ENCODE measurements at places on chromosomes 4 and X.

DNA sequence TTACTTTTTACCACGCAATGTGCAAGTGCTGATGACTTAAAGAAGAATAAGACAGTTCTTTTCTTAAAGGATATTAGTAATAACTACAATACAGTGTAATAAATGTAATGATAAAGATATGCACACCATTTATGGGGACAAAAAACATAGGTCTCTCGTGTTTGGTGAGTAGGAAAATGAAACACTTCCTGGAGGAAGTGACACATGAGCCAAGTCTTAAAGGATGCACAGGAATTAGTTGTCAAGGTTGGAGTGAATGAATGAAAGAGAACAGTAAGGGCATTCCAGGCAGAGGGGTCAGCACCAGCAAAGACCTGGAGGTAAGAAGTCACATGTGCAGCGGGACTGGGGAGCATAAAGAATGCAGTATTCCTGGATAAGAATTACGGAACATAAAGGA is 112.7 kb downstream of the SH3RF1 start:
- no peak for DNase-seq

DNA sequence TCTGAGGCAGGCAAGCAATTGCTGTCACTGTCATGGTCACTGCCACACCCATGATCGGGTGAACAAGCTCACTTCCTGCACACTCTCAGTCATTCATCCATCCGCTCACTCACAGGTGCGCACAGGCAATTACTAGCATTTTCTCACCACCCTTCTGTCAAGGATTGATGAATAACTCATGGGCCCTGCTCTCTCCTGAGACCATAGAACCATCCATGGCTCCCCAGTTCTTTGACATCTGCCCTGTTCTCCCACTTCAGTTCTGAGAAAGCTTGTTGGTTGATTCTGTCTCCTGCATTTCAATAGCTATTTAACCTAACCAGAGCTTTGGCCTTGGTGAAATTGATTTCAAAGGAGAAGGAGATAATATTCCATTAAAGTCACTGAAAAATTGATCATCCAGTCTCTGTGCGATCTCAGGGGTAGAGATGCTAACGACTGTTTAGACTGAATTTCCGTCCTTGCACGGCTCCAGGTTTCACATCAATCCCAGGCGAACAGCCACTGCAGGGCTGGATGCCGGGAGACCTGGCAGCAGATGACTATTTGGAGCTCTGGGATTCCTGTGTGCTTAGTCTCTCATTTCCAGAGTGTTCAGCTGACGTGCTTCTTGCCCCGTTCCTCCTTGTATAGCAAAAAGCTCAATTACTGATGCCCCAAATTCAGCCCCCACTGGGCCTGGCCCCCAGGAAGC is 36.9 kb upstream of the ADRA2C start:
- DNase-seq, result peak; percentile 59

GRCh38 chr4:33649015-33649414 is 2595.3 kb downstream of the ARAP2 start:
- DNase-seq, result peak; percentile 41

DNA sequence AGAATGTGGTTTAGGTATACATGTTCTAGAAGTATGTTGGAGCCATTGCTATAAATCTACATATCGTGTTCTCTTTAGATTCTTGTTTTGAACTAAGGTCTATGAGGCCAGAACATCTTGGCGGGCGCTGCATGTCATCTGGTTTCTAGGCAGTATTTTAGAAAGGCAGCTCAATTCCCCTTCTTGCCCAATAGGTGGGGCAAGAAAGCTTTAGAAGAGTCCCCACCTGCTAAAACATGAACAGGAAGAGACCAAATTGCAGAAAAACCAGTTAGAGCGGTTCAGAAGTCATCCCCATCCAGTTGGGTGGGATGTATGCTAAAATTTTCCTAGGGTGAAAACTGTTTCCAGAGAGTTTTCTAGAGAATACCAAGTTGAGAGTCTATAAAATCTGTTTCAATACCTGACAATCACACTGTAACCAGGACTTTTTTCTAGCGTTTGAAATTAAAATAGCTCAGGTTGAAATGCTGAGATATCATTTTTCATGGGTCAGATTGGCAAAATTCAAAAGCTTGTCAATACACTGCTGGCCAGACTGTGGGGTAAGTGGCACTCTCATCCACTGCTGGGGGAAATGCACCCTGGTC is 17.5 kb upstream of the SH3KBP1 start:
- peak; percentile 41 for DNase-seq

DNA sequence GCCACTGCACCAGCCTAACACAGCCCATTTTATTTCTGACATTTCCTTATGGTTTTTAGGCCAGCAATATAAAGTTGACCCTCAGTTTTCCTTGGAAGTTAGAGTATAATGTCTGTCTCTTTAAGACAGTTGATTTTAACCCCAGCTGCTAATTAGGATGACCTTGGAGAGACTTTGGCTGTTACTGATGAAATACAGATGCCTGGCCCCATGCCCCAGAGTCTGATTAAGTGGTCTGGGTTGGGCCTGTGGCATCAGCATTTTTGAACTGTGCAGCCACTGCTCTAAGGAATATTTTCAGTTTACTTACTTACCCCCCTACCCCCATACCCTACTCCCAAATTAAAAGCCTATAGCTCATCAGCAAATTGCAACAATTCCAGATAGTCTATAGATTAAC is 85.8 kb downstream of the DCLK2 start:
- DNase-seq, result no peak

- DNase-seq, result no peak
Measured at GRCh38 chr4:147862043-147862692, 130.3 kb downstream of the ARHGAP10 start.

- DNase-seq, result no peak
Measured at GRCh38 chr4:71497078-71497477, 158.3 kb downstream of the SLC4A4 start.

DNA sequence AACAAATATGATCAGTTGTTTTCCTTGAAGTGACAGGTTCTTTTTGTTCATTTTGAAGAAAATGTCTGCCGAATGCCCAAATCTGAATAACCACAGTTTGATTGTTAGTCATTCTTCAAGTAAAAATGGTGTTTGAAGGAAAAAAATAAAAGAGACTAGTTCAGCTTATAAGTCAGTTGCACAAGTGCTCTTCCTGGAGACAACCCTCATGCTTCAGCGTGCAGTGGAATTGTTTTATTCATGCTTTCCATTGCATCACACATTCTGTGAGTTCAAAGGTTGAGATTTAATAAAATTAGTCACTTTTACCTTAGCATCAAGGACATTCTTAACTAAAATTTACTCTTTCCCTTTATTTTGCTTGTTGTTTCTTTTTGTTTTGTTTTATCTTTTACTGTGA is 404.9 kb downstream of the ZNF674 start:
- DNase-seq, result no peak

DNA sequence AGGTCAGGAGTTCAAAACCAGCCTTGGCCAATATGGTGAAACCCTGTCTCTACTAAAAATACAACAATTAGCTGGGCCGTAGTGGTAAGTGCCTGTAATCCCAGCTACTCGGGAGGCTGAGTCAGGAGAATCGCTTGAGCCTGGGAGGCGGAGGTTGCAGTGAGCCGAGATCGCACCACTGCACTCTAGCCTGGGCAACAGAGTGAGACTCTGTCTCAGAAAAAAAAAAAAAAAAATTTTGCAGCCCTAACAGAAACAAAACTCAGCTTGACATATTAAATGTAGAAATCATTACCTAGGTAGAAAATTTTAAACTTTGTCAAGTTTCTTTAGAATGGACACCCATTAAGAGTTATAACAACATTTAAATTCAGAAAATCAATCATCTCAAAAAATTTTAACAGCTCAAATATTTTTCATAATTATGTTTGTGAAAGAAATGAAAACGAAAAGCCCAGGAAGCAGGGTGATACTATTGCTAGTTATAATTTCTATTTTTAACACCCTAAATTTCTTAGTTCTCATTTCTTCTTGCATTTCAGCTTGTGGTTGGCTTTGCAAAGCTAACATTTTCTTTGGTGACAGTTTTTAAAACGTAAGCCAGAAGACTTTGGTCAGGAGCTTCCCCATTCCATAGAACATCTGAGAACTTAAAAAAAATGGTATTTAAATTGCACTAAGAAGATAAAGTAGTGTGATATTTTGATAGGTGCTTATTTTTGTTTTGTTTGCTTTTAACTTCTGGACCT is 33.3 kb upstream of the RBBP7 start:
- no peak for DNase-seq

GRCh38 chr4:118352843-118353533 is at the start of gene PRSS12:
Gene PRSS12 (minus strand): TSS chr4:118353003. CDS start chr4:118352720, 283 bp downstream.
- DNase-seq, result peak; percentile 82

DNA sequence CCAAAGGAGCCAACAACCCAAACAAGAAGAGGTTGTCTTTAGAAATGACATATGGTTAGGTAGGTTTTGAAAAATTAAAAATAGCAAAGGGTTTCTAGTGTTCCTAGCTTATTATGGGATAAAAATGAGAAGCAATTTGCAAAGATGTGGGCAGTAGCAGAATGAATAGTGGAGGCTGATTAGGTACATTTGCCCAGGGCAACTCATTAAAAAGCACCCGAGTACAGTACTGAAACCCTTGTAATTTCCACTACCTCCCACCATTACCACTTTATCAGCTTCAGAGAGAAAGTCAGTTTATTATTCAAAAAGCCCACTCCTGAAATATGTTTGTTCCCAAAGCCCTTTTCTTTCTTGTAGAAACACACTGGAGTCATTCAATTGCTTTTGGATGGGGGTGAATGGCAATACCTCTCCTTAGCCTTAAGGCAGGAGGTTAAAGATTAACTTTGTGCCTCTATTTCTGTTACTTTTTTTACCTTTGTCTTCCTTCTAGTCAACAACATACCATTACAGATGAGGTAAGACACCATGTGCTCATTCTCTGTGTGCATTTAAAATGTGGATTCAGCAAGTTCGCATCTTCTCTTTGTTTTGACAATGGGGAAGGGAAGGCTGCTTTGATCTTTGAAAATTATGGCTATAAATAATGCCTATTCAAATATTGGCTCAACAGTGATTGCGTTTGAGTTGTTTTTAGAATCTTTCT is 353.8 kb upstream of the CASK start:
- DNase-seq, result no peak

- no peak for DNase-seq
Measured at GRCh38 chr4:127759228-127759820, 22.8 kb upstream of the HSPA4L start.

DNA sequence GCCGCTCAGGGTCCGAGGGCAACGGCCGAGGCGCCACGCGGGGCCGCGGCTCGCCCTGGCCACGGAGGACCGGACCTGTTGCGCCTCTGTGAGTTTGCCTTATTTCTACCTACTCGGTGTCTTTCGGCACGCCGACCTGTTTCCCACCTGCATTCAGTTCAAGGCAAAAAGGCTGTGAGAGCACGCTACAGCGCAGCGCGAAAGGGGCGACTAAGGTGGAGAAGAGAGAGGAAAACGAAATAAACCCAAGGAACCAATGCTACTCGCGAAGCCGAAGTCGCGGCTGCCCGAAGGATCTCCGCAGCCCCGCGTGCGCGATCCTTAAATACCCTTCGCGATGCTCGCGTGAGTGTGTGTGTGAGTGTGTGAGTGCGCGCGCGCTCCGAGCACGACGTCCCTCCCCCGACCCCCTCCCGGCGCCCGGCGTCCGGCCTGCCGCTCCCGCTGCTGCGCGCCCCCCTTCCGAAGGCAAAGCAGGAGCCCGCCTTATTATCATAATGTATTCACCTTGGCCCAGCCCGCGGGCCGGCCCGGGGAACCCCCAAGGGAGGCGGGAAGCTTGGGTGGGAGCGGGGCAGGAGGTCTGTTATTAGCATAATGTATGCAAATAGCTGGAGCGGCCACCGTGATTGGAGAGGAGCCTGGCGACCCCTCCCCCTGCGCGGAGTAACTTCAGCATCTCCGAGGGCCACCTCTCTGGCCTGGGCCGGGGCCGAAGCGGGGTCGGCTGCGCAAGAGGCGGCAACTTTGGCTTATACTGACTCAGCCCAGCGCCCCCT is at the start of gene COL25A1:
Gene COL25A1 (minus strand): TSS at position 298 of the 779 bp plus-strand sequence.
- peak; percentile 63 for DNase-seq

DNA sequence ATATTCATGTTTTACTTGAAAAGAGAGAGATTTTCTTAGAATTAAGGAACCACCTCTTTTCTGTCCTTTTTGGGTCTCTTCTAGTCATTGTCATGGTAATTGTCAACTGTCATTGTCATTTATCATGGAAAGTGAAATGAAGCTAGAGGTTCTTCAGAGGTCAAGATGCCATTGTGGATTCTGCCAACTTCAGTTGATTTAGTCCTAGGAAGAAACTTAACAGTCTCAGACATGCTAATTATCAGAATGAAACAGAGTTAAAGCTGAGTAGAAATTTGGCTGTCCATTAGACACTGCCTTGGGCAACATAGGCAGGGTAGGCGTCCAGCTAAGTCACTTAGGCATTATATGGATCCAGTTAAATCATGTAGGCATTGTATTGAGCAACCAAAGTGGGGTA is 796.1 kb upstream of the ADGRL3 start:
- DNase-seq, result no peak

DNA sequence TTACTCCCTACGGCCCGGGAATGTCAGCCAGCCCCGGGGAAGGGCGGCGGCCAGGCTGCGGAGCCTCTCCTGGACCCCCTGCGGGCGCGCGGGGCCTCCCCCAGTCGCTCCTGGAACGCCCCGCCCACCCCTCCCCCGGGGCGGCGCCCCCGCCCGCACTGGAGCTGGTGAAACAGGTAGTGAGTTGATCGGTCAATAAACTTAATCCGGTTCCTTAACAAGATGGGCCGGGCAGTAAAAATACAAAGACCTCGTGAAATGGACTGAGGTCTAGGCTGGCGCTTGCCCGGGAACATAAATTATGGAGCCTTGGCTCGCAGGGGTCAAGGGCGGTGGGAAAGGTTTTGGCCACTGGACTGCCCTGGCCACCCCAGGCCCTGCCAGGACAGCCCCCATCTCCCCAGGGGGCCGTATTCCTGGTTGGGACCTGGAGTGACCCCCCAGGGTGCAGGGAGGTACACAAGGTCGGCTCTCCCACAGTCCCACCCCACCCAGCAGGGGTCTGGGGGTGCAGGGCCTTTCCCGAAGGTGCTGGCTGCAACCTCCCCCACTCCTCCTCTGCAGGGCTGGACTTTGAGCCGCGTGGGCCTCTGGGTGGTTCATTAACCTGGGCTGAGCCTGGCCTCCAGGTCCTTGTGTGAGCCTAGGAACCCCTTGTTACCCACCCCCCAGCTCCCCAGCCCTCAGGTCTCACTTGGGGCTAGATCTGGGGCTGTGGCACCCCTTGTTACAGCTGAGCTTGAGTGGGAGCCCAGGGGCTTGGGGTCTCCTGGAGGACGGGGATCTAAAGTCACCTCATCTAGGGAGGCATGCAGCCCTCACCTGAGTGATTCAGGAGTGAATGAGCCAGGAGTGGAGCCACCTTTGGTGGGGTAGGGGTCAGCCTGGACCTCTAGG is 2.5 kb downstream of the FGFR3 start:
- DNase-seq, result no peak

DNA sequence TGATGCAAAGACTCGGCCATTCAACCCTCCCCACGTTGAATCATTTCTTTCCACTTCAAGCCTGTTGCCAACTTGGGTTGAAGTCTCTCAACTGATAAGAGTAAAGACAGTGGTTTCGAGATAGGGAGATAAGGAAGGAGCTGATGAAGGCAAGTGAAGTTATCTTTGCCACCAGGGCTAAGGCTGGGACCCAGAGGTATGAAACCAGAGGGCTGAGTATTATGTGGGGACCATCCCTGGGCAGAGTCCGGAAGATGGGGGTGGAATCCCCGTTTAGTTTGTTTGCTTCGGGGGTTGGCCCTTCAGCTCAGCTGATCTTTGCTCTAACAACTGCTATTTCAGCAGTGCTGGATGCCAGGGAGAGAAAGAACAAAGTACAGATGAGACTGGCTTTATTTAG is 2.3 kb upstream of the XPNPEP2 start:
- DNase-seq, result no peak

All from fibroblast of skin of back (primary cell).